ENCODE measurements at places on chromosomes 3 and 15.

GRCh38 chr3:195011231-195011834, 259.6 kb downstream of the XXYLT1 start:
- no peak for DNase-seq

GRCh38 chr15:98938105-98938417, 69.5 kb downstream of the PGPEP1L start:
- DNase-seq: no peak

GRCh38 chr3:118778201-118778600, 256.4 kb downstream of the IGSF11 start:
- no peak for DNase-seq

GRCh38 chr3:64399205-64399800, 174.0 kb upstream of the PRICKLE2 start:
- no peak for DNase-seq

GRCh38 chr3:169394316-169394715, 269.2 kb downstream of the MECOM start:
- DNase-seq: no peak

GRCh38 chr3:57583544-57583943, 13.6 kb downstream of the ARF4 start:
- no peak for DNase-seq

DNA sequence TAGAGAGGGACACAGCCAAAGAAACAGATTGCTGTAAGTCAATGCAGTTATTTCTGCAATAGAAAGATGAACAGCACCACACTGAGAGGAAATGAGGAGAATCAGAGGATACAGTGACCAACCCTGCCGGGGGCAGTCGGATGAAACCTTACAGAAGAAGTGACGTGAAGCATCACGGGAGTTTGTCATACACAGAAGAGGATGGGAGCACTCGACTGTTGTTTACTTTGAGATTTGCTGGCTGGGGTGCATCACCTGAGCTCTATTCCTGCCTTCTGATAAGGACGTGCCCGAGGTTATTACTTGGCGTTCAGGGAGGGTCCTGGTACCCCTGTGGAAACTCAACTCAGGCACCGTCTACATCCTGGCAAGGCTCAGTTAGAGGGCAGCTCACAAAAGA, 45.4 kb downstream of the MAGEF1 start:
- DNase-seq: no peak

DNA sequence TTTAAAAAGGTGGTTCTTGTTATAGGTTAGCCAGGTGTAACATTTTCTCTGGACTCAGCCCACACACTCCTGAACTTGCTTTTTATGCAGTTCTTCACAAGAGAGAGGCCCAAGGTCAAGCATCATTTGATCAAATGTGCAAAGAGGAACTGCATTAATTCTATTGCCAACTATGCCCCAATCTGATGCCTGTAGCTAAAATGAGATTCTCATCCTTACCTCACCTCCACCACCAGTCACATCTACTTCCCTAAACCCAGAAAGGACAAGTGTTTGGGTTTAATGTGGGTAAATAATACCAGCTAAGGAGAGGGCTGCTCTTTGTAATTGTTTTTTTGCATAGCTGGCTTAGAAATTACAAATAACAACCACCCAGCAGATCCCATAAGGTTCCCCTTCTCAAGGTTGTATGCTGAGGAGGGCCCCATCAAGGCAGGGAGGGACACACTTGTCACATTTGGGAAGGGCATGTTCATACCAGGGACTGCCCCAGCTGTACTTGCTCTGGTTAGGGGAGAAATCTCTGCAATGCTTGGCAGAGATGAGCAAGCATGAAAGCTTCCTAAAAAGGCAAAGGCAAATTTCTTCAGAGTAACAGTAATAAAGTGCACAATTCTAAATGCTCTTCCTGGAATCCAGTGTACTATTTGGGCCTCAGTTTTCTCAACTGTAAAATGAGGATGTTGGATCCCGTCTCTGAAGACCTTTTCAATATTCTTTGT, 76.2 kb downstream of the TGFBR2 start:
- no peak for DNase-seq

- no peak for DNase-seq
Measured at GRCh38 chr15:27210176-27210575, 239.2 kb downstream of the GABRG3 start.

GRCh38 chr15:69783211-69783610, 314.5 kb downstream of the TLE3 start:
- no peak for DNase-seq

DNA sequence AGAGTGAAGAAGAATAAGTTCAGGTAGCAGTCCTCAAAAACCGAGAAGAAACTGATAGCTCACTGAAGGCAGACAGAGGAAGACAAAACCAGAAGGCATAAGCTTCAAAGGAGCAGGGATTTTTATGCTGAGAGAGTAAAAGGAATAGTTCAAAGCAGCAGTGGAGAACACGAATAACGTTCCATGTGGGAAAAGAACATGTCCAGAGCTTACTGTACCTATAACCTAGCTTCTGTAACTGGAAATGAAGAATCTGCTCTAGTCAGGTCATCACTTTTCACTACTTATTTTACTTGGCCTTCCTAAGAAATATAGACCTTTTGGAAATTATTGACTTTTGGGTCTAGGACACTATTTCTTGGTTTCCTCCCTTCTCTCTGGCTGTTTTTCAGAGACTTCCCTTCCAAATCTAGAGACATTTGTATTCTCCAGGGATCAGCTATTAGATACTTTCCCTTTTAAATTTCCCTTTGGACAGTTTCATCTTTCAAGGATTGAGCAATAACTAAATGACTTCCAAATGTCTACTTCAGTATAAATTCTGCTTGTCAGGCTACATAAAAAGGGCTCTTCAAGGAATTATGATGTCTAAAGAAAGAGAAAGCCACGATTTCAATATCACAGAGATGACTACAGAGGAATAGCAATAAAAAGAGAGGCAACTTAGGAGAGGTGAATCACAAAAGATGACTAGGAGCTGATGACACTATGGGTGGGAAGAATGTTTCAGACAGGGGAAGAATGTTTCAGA, 46.7 kb downstream of the UBE3A start:
- no peak for DNase-seq

DNA sequence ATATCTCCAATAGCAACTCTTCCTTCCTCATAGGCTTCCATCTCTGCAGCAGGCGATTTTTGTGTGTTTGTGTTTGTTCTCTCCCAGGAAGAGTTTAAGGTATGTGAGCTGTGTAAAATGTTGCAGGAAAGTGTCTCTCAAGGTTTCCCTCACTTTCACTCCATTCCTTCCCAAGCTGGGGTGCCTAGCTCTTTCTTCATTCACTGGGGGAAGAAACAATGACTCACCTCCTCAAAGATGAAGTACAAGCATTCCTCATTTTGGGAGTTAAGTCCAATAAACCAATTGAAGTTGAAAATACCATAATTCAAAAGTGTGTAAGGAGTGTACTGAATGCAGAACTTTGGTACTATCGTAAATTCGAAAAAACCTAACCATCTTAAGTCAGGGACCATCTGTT, 422.7 kb upstream of the CFAP20DC start:
- DNase-seq: no peak

DNA sequence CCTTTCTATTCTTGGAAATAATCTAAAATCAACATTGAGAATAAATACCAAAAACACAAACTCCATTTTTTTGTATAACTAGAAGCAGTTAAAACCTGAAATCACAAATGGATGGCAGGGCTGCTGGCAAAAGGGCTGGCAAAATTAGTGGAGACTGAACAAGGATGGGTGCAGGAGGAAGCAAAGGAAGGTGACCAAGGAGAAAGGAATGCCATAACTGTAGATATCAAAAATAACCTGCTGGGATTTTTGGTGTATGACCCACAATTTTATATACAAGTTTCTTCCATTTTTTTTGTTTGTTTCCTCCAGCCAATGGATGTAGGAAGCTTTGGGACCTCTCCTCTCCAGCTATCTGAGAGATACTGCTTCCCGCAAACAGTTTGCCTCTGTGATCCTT, 12.7 kb downstream of the CFAP44 start:
- no peak for DNase-seq

- DNase-seq: no peak
Measured at GRCh38 chr15:85011160-85011571, 29.5 kb downstream of the PDE8A start.

GRCh38 chr3:71288269-71288930, 295.1 kb downstream of the FOXP1 start:
- DNase-seq: no peak

- DNase-seq: no peak
Measured at GRCh38 chr3:36894914-36895313, 49.9 kb downstream of the TRANK1 start.

GRCh38 chr3:55481744-55482495, 5.2 kb downstream of the WNT5A start:
- no peak for DNase-seq

DNA sequence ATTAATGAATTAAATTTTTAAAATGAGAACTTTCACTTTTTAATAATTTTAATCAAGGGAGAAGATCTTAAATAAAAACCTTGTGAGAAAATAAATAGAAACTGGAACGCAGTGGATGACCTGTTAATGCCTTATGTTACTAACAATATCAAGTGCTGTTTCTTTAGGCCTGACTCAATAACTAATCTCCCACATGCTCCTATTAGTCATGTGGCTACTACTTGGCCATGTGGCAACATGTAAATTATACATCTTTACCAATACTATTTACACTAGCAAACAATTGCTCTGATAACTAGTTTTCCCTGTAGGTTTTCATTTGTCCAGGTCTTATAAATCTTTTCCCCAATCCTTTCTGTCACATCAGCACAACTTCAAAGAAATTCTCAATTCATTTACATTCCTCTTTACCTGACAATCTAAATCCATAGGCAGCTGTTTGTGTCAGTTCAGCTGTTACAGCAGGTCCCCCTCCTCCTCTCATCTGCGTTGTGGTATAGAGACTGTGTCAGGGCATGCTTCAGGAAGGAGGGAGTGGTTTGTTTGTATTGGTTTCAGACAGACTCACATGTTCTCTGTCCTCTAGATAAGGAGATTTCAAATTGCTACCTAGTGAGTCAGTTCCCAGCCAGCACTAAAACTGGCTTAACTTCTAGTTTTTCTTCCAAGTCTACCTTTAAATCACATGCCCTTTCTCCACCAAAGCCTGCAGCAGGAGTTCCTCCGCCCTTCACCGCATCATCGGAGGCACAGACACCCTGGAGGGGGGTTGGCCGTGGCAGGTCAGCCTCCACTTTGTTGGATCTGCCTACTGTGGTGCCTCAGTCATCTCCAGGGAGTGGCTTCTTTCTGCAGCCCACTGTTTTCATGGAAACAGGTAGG, 11.3 kb upstream of the C3orf52 start:
- DNase-seq: peak; percentile 11

DNA sequence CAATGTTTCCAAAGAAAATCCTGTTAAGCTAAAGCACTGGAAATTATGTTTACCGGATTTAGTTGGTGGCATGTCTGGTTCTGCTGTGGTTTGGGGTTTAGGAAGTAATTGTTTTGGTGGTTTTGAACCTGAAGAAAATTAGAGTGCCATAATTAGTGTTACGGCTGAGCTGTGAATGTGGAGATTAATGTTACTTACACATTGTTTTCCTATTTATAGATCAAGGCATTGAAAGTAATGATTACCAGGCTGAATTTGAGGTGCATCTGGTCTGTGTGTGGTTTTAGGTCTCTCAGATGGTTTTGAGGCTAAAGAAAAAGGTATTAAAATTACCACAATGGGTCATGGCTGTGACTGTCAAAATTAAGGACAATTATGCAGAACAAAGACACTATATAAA, 128.9 kb downstream of the TFG start:
- DNase-seq: no peak

- DNase-seq: no peak
Measured at GRCh38 chr3:17176757-17177156, 292.0 kb downstream of the PLCL2 start.

DNA sequence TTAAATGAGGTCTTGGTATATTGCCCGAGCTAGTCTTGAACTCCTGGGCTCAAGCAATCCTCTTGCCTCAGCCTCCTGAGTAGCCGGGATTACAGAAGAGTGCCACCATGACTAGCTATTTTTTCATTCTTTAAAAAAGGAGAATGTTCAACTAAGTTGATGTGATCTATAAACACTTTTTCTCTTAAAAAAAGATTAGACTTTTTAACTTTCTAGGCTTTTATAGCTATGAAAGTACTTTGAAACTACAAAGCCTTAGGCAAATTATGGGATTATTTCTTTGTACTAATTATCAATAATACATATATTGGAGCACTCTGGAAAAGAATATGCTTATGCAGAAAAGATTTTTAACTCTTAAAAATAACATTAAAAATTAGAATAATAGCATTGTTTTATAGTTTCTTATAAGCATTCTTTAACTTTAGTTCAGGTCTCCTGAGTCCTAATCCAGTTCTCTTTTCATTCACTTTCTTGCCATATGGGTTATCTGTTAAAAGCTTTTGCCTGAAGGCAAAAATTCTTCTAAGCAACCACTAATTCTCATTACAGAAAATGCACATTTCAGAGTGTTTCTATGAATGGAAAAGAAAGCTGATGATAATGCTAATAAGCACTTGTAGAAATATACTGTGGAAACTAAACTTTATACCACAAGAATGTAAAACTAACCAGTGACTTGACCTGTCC, 87.8 kb downstream of the DPPA2 start:
- DNase-seq: no peak

DNA sequence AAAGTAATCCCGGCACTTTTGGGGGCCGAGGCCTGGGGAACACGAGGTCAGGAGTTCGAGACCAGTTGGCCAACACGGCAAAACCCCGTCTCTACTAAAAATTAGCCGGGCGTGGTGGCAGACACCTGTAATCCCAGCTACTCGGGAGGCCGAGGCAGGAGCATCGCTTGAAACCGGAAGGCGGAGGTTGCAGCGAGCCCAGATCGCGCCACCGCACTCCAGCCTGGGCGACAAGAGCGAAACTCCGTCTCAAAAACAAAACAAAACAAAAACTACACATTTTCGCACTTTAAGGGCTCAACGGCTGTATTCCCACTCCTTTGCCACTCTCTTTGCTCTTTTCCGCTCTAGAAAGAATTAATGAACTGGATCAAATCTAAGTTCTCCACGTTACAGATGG, 763 bp upstream of the TRNT1 start:
- no peak for DNase-seq

DNA sequence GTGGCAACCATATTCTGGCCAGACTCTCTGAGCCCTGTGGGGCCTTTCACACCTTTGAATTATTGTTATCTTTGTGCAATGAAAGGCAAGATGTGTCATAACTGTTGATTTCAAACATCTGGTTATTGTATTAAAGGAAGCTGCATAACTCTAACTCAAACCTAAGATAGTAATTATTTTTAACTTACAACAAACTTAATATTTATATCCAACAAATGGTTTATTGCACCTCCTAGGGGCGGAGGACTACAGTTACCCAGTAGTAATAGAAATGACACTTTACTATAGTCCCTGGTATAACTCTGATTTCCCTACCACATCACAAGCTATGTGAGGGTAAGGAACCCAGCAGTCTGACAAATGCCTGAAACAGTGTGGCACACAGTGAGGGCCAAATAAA, 363.9 kb upstream of the SUCLG2 start:
- DNase-seq: no peak

GRCh38 chr3:58737644-58738043, 71.1 kb upstream of the FAM3D start:
- no peak for DNase-seq

DNA sequence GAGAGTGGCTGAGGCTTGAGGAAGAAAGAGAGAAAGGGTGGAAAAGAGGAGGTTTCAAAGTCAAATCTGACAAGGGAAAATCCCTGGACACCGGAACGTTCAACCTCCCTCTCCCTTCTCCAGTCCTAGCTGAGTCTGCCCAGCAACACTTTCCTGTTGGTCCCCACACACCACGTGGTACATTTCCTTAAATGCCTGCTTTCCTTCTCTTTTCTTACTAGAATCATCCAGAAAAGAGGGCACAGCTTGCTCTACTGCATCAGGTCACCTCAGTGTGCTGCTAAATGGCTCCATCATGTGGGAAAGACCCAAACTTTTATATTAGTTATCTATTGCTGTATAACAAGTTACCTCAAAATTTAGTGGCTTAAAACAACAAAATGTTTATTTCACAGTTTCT, 181.2 kb downstream of the NECTIN3 start:
- no peak for DNase-seq
